Stimulated activated CD8-positive, alpha-beta memory T cell treated with anti-CD3 and anti-CD28 coated beads, Interleukin-4, amount 100 ng/mL, for 1 hour (primary cell): ENCODE measurements at places on chromosomes 11 and 22.

DNA sequence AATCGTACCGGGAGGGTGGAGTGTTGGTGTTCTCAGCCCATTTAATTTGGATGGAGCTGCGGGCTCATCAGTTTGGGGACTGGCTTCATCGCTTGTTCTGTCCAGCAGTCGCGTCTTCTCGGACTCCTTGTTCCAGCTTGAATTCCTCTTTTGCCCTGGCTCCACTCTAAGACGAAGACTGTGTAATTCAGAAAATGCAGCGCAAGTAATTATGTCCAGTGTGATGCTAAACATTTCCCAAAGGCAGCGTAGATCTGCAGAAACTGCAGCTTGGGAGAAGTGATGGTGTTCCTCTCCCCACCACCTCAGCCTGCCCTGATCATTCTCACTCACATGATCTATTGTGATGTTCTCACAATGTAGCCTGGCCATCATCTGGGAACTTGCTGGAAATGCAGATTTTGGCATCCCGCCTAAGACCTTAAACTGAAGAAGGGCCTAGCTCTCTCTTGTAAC, 666 bp downstream of the SLC25A18 start:
- no peak for DNase-seq

GRCh38 chr11:119478711-119479285, 55.8 kb upstream of the THY1 start:
- no peak for DNase-seq

- DNase-seq: no peak
Observed at GRCh38 chr11:9273376-9274336, 8.5 kb upstream of the DENND5A start.

- no peak for DNase-seq
Observed at GRCh38 chr11:110128161-110128560, 35.0 kb downstream of the ZC3H12C start.

DNA sequence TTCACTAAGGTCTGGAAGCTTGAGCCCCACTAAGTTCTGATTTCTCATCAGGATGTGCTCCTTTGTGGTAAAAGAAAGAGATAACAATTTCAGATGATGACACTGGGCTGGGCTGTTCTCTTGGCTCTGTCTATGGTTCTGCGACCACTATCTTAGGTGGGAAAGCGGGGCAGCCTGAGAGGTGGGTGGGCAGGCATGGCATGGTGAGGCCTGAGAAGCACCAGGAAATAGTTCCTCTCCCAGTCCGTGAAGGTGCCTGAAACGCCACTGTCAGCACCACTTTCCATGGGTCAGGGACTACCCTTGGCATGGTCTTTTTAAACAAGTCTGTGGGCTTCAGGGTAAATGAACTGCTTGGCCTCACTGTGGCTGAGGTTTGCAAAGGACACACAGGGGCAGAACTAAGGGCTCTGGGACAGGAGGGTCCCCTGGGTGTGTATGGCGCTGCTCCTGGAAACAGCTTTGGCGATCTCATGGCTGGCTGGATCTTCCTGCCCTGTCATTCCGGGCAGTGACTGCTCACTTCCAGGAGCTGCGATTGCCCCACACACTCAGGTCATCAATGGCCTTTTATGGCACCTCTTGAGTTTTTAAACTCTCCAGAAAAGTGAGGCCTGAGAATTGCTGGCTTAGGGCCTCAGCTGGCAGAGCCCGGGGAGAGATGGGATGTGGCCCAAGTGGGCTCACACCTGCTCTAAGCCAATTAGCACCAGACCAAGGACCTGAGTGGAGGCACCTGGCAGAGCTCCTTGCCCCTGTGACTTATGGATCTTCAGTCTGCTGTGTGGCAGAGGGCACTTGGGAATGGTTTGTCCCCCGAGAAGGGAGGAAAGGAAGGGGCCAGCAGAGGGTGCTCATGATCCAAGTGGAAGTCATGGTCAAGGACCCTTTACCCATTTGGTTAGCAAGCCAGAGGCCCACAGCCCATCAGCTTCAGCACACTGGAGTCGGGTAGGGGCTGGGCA, 55.6 kb upstream of the LYVE1 start:
- no peak for DNase-seq

GRCh38 chr11:91265946-91266345, 958.7 kb upstream of the FAT3 start:
- DNase-seq: no peak

- DNase-seq: no peak
Observed at GRCh38 chr22:42154293-42155052, 23.9 kb upstream of the CYP2D6 start.

DNA sequence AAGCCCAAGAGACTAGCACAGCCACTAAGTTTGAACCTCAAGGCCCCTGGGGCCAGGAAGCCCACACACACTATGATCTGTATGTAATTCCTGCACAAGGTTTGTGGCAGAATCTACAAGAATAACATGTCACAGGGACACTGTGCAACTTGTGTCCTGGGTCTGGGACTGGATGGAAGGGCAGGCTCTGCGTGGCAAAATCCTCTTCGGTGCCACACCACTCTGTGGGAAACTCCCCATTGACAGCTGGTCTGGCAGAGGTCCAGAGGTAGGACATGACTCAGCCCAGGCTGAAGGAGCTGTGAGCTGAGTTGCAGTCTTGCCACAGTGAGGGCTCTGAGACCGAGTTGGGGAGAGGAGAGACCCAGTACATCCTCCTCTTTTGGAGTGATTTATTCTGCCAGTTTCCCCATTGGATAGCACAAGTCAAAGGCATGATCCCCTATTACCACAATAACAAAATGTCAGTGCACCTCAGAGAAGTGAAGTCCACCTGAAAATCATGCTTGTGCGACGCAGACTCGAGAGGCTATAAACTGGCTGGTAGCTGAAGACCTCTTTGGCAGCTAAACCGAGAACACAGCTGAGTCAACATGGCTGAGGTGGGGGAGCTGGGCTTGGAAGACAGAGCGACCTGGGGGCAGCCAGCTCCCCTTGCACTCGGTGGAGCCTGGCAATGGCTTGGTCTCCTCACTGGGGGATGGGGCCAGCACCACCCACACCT, 23.3 kb upstream of the SERPIND1 start:
- DNase-seq: no peak

DNA sequence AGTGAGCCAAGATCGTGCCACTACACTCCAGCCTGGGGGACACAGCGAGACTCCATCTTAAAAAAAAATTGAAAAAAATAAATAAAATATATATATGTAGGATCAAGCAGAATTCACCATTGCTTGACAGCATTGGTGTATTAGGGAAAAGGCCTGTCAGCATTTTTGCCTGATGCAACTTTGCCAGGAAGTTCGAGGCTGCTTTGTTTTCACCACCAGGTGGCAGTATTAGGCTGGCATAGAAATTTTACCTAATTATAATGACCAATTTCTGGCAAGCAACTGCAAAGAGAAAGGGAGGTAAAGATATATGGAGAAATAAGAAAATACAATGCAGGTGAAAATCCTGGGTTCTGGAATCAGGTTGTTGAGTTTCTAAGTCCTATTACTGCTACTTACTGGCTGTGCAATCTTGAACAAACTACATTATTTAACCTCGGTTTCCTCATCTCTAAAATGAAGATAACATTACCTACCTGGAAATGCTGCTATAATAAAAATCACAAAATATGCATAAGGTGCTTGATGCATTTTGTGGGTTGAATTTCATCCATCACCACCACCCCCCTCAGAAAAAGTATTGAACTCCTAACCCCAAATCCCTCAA, 24.7 kb downstream of the LAYN start:
- DNase-seq: no peak

- DNase-seq: no peak
Observed at GRCh38 chr22:22072169-22072836, 89.7 kb upstream of the TOP3B start.

DNA sequence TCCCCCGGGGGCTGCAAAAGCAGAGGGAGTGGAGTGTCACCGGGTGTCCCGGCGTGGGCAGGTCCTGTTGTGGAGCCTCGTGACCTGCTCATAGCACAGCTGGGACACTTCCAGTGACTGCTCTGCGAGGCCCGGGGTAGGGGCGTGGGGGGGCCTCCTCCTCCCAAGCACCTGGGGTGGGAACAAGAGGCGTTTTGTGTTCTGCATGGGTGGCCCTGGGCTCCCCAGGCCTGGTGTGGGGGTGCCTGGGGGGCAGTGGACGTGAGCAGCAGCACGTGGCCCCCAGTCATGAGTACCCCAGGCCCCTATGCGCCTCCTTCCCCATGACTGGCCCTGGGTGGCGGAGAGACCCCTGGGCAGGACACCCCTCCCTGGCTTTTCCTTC, 104.7 kb downstream of the KCNQ1 start:
- no peak for DNase-seq

DNA sequence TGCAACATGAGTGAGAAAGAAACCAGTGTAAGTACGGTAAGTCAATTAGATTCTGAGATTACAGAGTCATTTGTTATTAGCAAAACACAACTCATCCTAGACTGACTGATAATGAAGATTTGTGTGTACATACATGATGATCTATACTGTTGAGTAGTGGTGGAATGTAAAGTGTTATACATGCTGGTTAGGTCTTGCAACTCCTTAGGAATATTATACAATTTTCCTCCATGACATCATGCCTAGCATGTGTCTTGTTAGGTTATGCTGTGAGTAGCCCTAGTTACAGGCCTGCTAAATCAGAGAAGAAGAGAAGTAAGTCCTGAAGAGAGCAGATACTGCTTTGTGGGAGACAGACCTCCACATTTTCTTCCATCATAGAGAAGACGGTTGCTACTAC, 880.6 kb downstream of the LUZP2 start:
- no peak for DNase-seq

- DNase-seq: no peak
Observed at GRCh38 chr11:23471878-23472277, 611.6 kb upstream of the CCDC179 start.

GRCh38 chr11:61718046-61718531, 34.3 kb upstream of the MYRF start:
- DNase-seq: no peak

- no peak for DNase-seq
Observed at GRCh38 chr11:106451228-106451922, 373.9 kb downstream of the AASDHPPT start.

DNA sequence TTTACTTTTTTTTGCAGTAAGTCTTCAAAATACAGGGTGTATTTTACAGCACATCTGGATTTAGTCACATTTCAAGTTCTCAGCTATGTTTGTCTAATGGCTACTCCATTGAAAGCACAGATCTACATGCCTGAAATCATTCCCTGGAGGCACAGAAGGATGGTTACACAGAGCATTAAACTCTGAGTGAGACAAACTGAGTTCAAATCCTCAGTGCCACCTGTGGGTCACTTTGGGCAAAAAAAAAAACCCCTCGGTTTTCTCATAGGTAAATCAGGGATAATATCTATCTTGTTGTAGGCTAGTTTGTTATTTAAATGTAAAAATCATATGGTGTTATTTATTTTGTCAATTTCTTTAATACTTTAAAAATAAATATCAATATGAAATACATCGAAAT, 7.7 kb downstream of the ANKRD49 start:
- DNase-seq: no peak
